ENCODE measurements at places on chromosomes 2 and 18.

- no peak for DNase-seq
These were observed 304.6 kb downstream of the PARD3B start for GRCh38 chr2:204849892-204850291.

- no peak for DNase-seq
These were observed 332.4 kb upstream of the KYNU start for GRCh38 chr2:142545036-142545435.

DNA sequence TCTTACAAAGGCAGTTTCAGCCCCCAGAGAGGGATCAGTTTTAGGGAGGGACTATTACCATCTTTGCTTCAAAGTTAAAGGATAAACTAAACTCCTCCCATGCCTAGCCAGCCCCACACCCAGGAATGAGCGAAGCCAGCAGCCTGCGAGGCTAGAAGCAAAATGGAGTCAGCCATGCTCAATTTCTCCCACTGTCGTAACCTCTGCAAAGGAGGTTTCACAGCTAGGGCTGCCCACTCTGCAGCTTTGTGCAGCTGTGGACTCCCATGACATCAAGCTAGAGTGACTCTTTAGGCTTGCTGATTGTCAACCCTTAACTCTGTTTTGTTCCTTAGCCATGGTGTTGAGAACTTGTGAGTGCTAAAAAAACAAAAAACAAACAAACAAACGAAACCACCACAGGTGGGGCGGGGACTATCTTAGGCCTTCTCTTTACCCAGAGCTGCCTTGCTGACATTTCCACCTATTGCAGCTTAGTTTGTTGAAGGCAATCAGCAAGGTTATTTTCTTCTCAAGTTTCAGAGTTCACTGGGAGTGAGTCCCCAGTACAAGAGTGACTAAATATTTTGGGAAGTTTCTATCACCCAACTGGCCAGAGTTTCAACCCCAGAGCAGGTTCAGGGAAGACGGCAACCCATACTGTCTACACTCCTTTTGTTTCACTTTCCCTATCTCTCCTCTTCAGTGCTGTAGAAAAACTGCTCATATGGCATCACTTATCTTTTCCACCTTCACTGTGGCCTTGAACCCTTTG is 592.1 kb downstream of the XIRP2 start:
- DNase-seq = no peak

DNA sequence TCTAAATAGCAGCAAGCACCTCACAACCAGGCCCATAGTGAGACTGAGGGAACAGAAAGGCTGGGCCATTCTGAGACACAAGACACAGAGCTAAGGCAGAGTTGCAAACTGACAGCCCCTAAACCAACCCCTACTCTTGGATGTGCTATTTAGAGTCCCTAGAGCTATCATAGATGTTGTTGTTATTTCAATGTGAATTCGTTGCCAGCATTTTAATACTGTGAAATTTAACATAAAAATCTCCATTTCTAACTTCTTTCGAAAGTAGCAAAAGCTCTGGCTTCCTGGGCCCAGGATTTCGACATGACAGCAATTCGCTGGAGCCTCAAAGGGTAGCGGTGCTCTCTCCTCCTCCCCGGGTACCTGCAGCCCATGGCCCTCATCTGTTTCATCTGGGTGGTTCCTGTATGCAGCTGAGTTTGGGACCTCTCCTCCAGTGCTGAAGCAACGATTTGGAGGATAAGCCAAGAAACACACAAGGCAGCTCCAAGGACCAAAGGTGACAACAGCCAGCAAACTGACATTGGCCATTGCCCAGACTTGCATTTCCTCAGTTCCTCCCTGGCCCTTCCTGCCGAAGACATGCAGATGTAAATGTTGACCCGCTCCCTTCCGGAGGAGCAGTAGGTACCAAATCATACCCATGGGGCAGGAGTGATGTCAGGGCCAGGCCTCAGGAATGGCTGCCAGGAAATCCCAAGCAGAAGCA is 254.4 kb upstream of the NCKAP5 start:
- DNase-seq = no peak

DNA sequence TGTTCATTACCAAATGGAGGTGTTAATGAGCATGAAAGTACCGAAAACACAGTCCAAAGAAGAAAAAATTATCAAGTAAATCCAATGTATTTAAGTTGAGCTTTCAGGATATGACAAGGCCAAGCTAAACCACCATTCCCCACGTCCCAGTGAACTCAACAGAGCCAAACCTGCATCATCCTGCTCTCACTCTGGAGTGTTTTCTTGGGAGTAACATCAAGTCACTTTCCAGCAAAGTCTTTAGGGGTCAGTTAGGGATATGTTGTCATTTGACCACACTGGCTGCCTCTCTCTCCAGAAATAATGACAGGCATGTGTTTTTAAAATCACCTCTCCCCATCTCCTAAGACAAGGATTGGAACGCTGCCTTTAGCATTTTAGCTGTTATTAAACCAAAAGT is 140.5 kb downstream of the SRBD1 start:
- no peak for DNase-seq

- no peak for DNase-seq
These were observed 29.3 kb upstream of the DYNAP start for GRCh38 chr18:54561706-54562267.
